COLO829 (cell line): ENCODE measurements at places on chromosomes 12 and 14.

GRCh38 chr12:106032623-106032925 lies 106.2 kb downstream of the NUAK1 start:
- DNase-seq, result no peak

- no peak for DNase-seq
Measured at GRCh38 chr14:80538633-80539375, 327.5 kb upstream of the DIO2 start.

- no peak for DNase-seq
Measured at GRCh38 chr14:20381341-20381740, 32.0 kb downstream of the TEP1 start.

- DNase-seq, result peak; percentile 91
Measured at GRCh38 chr12:85626001-85626783, 210.0 kb downstream of the RASSF9 start.

DNA sequence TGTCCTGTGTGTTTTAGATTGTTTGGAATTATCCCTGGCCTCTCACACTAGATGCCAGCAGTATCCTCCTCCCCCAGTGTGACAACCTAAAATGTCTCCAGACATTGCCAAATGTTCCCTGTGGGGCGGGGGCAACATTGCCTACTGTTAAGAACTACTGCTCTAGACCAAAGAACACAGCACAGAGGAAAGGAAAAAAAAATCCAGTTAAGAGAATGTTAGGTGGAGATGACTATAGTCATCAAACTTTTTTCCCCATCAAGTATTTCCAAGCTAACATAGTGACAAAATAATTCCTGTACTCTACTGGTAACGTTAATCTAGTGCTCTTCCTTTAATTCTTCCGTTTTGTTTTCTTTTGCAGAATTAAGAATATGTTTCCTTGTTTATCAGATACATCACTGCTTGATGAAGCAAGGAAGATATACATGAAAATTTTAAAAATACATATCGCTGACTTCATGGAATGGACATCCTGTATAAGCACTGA lies 3.5 kb downstream of the CDKN1B start:
- DNase-seq, result no peak

DNA sequence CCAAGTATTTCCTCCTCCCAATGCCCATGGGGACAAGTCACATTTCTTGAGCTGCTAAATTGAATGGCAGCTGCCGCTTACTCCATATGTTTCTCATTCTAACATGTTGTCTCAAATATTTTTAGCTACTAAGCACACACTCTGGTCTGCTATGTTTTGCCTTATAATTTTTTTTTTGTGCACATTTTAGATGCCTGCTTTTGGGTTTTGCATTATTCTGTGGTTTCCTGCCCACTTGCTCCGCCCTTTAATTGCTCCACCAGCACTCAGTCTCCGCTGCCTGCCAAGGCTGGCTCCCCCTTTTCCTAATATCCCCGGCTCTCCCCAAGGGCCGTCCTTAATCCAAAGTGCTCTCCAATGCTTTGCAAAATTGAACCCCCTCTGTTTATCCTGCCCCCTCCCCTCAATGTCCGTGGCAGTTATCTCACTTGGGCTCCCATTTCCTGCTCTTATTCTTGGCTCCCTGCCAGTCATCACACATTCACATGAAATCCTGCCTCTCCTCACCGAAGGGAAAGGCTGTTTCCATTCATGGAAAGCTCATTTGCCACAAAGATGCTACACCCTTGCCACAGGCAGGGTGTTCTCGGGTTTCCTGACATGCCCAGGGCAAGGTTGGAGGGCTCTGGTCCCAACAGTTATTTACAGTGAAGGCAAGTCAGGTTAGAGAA lies 79.4 kb downstream of the C12orf75 start:
- no peak for DNase-seq

DNA sequence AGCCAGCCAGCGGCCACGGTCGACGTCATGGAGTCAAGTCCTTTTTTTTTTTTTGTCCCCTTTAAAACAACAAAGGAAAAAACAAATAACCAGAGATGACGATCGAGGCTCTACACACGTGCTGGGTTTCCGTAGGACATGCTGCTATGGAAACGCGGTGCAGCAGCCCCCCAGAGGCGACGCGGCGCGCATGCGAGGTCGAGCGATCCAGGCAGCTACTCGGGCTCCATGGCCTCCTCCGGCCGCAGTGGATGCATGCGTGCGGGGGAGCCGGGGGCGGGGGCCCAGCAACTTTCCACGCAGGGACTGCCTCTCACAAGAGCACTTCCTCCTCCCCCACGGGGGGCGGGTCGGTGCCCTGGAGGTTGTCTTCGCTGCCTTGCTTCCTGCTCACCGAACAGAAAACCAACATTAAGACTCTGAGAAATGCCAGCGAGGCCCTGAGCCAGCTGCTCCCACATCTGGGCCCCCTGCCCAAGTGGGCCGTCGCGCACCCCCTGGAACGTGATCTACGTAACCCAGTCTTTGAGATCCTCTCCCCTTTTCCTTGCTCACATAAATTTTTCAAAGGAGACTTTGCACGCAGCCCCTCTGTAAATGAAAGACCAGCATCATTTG lies 30.7 kb downstream of the P2RX4 start:
- DNase-seq, result no peak
